ENCODE measurements at places on chromosomes 7 and 10.

DNA sequence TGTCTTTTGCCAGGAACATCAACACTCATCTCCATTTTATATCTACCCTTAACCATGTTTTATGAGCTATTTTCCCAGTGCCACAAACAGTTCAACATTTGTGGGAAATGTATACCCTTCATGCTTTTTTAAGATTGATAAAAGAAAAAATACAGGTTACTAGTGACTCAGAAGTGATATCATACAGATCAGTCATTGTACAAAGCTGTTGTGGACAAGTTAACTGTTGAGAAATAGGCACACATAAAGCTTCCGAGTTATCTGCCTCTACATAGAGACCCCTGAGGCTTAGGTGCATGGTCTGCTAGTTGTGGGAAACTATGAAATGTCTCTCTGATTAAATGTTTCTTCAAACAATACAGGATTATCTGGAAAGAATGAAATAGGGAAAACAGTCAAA, 96.3 kb downstream of the LSM5 start:
- DNase-seq = no peak

GRCh38 chr7:64811767-64812166, 17.5 kb downstream of the ZNF138 start:
- DNase-seq = no peak

GRCh38 chr7:105819559-105819958, 56.8 kb downstream of the ATXN7L1 start:
- no peak for DNase-seq

- no peak for DNase-seq
Observed at GRCh38 chr10:94439275-94439861, 37.0 kb downstream of the TBC1D12 start.

DNA sequence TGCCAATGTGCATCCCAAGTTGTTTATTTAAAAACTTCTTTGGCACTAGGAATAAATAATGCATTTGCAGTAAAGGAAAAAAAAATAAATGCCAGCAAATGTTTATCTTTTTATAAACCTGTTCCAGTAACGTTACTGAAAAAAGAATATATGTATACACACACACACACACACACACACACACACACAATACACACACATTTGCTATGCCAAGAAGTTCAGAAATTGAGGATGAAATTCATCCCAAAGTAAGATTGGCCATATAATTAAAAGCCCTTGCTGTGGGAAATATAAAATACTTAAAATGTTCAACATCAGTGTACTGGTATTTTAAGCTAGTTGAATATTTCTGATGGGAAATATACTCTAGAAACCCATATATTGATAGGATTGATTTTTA, 2.6 kb downstream of the PLXDC2 start:
- no peak for DNase-seq

DNA sequence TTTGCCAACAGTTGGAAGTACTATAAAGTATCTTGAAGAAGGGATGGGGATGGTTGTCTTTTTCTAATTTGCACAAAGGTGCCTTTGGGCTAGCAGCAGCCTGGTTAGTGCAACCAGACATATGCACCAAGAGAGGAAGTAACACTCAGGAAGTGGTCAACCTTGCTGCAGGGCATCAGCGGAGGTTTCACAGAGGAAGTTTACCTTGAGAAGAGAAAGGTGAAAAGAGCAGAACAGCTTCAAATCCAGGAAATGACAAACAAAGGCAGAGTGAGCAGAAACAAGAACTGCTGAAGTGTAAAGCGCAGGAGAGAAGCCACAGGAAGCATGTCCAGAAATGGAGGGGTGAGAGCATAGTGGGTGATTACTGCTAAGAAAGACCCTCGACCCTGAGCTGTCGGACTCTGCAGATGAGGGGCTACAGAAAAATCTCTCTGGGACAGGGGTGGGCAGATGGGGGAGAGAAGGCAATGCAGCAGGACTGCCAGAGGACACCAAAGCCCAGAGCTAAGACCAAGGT, 66.9 kb downstream of the STK17A start:
- no peak for DNase-seq

DNA sequence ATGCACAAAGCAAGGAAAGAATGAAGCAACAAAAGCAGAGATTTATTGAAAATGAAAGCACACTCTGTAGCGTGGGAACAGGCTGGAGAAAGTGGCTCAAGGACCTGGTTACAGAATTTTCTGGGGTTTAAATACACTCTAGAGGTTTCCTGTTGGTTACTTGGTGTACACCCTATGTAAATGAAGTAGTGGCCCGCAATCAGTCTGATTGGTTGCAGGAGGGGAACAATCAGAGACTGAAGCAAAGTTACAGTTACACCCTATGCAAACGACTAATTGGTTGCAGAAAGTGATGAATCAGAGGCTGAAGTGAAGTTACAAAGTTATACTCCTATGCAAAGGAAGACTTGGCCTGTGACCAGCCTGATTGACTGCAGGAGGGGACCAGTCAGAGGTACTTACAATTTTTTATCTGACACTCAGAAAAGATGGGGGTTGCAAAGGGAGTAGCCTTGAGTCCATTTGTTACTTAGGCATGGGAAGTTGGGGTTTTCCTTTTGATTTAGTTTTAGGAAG, 3.6 kb upstream of the MTPN start:
- no peak for DNase-seq

GRCh38 chr7:74010407-74010806, 17.6 kb upstream of the ELN start:
- no peak for DNase-seq

- no peak for DNase-seq
Observed at GRCh38 chr10:79430936-79431335, 14.5 kb downstream of the ZCCHC24 start.

GRCh38 chr7:26958834-26959233, 94.4 kb upstream of the SKAP2 start:
- no peak for DNase-seq

DNA sequence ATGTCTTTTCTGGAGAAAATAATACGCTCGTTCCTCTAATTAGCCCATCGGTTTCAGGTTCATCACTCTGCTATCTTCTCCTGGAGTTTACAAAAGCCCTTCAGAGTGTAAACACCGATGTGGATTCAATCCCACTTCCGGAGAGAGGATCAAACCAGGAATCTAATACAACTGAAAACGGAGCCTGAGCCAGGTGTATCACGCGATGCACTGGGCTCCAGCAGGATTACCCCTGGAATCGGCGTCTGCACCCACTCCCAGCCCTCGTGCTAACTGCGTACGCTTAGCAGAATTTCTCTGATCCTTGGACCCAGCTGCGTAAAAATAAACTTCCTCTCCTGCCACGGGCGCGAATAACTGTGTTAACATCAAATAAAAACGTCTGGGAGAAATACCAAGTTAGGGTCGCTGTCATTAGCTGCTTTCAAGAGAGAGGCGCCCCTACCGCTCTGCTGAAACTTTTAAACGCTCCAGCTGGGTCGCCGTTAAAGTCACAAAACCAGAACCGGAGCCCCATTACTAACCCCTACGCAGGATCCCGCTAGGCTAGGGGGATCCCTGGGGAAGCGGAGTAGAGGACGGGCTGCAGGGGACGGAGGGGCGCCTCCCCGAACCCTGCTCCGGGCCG, 502 bp downstream of the ZNF3 start:
- DNase-seq = no peak

GRCh38 chr10:33270971-33271370, 63.5 kb downstream of the NRP1 start:
- DNase-seq = no peak

DNA sequence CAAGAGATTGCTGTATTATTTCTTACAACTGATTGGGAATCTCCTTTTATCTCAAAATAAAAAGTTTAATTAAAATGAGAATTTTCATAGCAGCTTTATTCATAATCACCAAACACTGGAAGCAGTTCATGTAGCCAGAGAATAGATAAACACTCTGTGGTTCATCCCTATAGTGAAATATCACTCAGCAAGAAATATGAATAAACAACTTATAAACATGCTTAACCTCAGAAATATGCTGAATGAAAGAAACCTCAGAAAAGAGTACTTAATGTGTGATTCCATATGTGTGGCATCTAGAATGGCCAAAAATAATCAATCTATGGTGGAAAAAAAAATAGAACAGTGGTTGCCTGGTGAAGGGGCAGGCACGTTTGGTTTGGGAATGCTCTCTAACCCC, 33.3 kb downstream of the MYO1G start:
- no peak for DNase-seq

DNA sequence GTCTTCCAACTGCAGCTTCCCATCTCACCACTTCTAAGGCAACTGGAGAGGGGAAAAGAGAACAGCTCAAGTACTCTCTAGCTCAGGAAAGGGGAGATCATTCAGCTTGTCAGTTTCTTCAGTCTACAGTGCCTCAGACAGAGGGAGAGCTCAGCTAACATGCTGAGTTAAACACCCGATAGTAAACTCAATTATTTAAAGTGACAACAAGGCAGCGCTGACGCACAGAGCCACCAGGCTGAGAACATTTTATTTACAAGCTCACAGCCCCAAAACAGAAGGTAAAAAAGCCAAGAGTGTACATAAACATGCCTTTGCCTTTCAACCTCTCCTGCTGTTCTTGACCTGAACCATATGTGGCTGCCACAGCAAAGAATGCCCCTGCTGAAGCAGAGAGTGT, 10.1 kb upstream of the CUZD1 start:
- DNase-seq = no peak

- peak; percentile 50 for DNase-seq
Observed at GRCh38 chr10:1654247-1654646, 83.1 kb downstream of the ADARB2 start.

- DNase-seq = no peak
Observed at GRCh38 chr10:72016608-72017300, 52.6 kb downstream of the CHST3 start.

- DNase-seq = no peak
Observed at GRCh38 chr10:100713049-100713858, 32.1 kb upstream of the PAX2 start.

DNA sequence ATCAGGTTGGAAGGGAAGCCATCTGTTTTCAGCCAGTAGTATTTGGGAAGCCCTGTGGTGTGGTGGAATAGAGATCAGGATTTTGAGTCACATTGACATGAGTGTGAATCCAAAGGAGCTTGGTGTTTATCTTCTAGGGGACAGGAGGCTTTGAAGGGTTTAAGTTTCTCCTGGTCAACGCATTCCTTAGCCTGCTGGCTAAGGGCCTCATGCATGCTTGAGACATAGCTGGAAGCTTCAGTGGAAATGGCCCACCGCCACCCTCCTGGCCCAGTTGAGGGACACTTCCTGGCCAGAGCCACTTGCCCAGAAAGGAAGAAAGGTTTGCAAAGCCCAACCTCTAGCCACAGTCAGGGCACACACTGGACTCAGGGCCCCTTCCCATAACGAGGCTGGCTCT, 70.9 kb downstream of the CDK1 start:
- no peak for DNase-seq

DNA sequence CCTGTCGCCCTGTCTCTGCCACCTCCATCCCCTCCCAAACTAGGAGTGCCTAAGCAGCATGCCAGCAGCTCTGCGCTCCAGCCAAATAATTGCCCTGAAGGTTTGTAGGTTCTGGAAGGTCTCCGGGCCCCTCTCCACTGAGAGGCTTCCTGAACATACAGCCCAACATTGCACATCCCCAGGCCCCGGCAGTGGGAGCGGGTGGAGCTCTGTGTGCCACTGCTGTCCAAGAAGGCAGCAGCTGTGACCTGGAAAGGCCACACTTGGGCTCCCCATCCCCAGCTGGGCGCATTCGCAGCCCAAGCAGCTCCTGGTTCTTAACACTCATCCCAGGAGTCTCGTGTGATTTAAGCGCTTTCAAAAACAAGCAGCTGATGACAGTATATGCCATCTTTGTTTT, 95.7 kb downstream of the COL13A1 start:
- DNase-seq = no peak

GRCh38 chr7:64869121-64869725, 33.9 kb upstream of the ZNF273 start:
- no peak for DNase-seq

DNA sequence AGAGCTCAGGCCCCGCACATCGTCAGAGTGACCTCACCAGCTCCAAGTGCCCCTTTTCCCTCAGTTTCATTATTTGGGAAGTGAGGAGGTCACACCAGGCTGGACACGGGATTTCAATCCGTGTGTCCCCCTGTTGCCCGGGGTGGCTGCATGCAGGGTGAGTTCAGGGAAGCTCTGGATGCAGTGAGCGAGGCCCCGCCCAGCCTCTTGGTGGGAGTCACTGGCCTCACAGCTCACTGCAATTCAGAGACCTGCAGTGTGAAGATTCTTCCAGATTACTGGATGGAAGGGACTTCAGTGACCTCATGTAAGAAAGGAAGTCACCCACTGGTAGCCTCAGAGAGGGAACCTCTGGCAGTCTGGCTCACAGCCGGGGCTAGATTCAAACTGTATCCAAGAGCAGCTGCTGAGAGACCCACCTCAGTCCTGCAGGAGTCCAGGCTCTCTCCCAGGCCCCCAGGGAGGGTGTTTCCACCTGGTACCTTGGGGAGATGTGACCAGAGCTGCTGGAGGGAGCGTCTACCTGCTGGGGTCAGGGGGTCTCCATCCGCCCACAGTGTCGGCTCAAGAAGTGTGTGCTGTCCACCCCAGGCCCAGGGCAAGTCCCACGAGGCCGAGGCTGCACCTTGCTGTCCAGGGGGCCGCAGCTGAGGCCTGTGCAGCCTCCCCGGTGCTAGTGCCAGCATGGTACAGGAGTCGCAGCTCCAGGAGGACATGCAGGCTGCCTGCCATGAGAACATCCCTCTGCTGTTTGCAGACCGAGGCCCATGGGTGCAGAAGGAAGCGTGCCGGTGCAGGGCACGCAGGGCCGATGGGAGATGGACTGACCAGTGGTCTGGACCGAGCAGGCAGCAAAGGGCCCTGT, 54.4 kb downstream of the MGMT start:
- DNase-seq = no peak

DNA sequence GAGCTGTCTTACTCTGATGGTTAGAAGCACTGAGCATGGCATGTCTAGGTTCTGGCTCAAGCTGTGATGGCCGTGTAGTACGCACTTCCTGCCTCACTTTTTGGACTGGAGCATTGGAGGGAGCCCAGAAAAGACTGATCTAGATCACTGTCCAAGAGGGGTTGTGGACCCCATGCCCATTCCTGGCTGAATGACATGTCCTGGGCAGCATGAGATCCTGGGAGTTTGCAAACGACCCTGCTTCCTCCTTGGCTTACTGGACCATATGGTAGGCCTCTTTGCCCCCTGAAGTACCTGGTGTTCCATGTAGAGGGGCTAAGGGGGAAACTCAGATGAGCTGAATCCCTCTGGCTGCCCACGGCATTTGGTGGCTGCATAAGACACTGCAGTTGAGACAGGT, 36.7 kb downstream of the ARHGAP22 start:
- no peak for DNase-seq

DNA sequence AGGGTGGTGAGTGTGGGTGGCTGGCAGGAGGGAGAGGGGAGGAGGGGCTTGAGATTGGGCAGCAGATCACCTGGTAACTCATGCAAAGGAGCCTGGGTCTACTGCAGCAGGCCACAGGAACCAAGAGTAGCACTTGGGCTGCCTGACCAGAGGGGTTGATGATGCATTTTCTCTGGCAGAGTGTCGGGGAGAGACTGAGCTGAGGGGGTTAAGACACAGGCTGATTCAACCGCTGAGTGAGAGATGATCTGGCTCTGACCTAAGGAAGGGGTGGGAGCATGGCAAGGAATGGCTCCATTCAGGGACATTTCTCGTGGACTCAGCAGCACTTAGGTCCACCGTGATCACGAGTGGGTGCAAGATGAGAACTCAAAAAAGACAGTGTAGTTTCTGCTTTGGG, 115.5 kb upstream of the STK17A start:
- no peak for DNase-seq

- DNase-seq = peak; percentile 57
Observed at GRCh38 chr7:2970861-2971260, 72.8 kb downstream of the CARD11 start.

Measured in left forelimb (tissue), 1 donor.